Endodermal cell (in vitro differentiated cells): ENCODE measurements at places on chromosomes 2 and 18. TPM values are rescaled to one million over a fixed set of nuclear protein-coding genes. Genes with fewer than 3 reads are reported as not detected.

Gene NTSR2
- not detected in 2 replicates for total RNA-seq

DNA sequence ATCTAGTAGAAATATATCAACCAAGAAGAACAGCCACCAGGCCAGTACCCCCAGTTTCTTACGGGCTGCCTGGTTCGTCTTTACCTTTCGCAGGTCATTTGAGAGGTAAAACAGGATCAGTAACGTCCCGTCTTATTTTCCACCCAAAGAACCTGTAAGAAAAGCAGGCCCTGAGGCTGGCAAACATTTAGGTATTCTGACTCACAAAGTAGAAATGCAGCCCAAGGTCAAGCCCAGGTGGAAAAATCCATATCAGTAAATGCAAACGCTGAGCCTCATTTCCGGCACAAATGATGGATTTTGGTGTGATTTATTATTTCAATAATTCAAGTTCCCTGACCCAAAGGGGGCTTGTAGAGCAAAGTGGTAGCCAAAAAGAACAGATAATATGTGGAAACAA, 171.2 kb downstream of the ZNF516 start:
- DNase-seq, result no peak

DNA sequence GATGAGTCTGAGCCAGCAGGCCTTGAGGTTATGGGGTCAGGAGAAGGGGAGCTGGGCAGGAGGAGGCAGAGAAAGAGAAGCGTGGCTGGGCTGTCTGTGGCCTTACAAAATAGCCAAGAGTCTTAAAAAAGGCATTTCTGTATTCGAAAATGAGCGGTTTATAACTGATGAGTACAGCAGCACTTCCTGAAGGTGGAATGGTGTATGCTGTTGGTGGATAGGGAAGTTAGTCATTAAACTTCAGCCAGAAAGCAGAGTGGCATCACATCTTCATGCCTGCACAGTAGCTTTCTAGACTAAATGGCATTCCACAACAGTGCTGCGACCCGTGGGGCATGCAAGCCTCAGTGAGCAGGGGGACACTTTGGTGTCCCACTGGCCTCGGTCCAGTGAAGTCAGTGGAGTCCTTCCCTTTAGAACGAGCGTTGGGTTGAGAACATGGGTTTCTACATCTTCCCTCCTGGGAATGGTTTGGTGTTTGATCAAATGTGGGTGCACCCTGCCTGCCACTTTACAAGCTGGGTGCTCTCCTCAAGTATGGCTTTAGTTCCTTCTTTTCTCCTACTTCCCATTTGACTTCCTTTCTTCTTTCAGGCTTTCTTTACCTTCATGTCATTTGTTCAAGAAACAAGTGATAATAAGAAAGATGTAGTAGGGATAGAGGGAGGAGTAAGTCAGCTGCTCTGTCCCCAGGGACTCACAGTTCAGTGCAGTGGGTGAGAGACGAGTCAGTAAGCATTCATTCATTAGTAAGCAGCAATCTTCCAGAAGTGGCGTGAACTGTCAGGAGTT, 96.3 kb downstream of the ARMC9 start:
- peak; percentile 28 for DNase-seq

Gene TUBA4A
- 3.7 to 41.0 TPM (median 4.0 TPM) in 3 replicates for total RNA-seq

Gene FNDC4
- total RNA-seq, result 14.6 and 17.5 TPM in 2 replicates
